HT1080 (cell line): ENCODE measurements at places on chromosomes 13 and 19.

- DNase-seq, result no peak
Measured at GRCh38 chr19:15194938-15195337, 5.9 kb downstream of the NOTCH3 start.

GRCh38 chr19:35169221-35169995 is 14.9 kb downstream of the FXYD5 start:
- DNase-seq, result no peak

DNA sequence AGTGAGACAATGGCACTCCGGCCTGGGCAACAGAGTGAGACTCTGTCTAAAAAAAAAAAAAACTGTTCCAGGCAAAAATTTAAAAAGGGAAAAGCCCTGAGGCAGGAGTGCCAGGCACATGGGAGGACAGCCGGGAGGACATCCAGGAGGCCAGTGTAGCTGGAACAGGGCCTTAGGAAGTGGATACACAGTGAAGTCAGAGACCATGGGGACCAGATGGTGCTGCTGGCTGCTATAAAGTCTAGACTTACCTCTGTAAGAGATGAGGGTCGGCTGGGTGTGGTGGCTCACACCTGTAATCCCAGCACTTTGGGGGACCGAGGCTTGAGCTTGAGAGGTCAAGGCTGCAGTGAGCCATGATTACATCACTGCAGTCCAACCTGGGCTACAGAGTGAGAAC is 15.0 kb downstream of the HAS1 start:
- DNase-seq, result no peak

- no peak for DNase-seq
Measured at GRCh38 chr13:110354123-110354627, 47.1 kb downstream of the COL4A2 start.

DNA sequence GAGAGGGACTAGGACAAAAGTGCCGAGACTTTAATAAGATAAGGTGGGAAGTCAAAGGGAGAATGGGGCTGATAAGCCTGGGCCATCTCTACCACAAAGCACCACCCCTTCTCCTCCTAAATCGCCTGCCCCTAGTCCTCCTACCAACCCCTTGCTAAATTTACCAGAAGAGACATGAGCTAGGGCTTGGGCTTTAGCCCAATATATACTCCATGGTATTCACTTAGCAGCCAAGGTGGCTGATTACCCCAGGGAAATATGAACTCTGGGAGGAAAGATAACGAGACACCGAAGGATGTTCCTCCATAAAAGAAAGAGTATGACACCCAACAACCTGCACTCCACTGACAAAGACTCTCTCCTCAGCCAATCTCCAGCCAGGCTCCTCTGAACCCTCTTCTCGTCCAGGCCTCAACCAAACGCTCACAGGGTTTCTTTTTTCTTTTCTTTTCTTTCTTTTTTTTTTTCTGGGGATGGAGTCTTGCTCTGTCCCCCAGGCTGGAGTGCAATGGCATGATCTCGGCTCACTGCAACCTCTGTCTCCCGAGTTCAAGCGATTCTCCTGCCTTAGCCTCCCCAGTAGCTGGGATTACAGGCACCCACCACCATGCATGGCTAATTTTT is 610.2 kb downstream of the UQCRFS1 start:
- no peak for DNase-seq

DNA sequence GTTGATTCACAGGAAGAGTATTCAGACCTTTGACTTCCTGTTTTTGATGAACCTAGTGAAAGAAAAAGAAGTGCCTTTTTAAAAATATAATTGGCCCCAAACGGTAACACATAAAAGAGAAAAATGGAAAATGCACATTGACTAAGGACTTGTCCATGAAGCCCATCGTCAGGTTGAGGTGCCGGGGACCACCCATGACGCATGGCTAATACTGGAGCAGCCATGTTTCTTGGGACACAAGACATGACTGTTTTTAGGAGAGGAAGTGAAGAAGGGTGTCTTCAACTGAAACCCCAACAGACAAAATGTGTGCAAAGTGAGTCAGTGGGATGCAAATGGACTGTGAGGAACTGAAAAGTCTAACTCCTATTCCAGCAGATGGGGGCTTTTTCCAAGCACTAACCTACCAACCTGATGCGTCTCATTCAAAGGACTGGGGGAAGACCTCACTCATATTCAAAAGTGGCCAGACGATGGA is 459.4 kb downstream of the FOXO1 start:
- no peak for DNase-seq

GRCh38 chr19:11767633-11768133 is 883 bp downstream of the ZNF441 start:
- peak; percentile 5 for DNase-seq

- no peak for DNase-seq
Measured at GRCh38 chr13:112806739-112807652, 117.2 kb downstream of the ATP11A start.

- DNase-seq, result peak; percentile 74
Measured at GRCh38 chr13:49935171-49936074, 717 bp downstream of the SPRYD7 start.
